Stimulated activated CD8-positive, alpha-beta memory T cell treated with anti-CD3 and anti-CD28 coated beads, Interleukin-2, amount 100 ng/mL, for 1 hour (primary cell): ENCODE measurements at places on chromosomes 4 and X.

GRCh38 chr4:29037501-29037900 is 1682.7 kb upstream of the PCDH7 start:
- no peak for DNase-seq

GRCh38 chr4:145490361-145490760 is 8.7 kb downstream of the SMAD1 start:
- no peak for DNase-seq

DNA sequence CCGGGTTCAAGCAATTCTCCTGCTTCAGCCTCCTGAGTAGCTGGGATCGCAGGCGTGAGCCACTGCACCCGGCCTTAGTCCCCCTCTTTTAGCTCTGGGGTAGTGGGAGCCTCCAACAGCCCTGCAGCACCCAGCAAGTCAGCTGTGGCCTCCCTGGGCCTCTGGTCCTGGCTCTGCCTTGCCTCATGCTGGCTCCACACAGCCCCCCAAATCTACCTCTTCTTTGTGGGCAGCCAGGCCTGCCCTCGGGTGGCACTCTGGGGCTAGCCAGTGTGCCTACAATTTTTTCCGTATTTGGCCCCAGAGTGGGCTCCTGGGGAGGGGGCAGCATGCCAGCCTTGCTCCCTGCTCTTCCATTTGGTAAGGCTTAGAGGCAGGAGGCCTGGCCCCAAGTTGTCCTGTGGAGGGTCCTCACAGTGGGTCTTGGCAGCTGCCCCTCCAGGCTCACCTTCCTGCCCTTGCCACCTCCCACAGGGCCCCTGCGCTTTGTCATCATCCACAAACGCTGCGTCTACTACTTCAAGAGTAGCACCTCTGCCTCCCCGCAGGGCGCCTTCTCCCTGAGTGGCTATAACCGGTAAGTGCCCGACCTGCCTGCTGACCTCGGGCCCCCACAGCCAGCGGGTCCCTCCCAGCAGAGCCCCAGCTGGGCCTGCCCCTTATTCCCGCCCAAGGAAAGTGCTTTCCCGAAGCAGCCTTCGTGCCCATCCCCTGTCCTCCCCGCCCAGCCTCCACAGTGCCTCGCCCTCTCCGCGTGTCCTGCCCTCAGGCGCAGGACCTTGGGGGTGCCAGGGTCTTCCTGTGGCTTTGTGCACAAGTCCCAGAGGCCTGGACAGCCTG is 21.0 kb upstream of the ADD1 start:
- no peak for DNase-seq

DNA sequence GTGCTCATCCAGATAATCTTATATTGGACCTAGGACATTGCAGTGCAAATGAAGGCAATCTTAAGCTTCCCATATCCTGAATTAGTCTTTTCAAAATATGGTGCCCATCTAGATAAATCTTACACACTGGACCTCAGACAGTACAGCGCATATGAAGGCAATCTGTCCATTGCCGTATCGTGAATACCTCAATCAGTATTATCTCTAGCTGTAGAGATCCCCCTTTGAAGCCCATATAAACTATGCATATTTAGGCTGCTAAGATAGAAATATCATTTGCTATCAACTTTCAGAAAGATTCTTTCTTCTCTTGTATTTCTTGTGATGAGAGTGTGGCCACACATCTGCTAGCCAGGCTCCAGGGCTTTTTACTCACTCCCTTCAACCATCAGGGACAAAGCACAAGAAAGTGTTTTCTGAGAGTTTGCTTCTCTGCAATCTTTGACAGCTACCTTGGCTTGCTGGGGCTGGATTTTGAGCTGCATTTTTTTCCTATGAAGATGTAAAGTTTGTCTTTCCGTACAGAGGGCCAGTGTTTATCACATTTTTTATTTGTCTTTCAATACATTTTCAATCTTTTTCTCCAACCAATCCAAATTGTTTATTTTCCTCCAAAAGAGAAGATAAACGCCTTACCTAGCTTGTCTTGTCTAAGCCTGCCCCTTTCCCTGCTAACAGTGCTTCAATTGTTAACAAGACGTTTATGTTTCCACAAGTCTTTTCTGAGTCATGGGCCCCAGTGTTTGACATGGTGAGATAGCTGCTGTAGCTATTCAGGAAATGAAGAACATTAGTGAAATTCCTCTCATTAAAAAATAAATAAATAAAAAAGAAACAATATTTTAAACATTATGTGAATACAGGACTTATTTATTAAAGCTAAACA is 57.6 kb upstream of the FAT1 start:
- no peak for DNase-seq

GRCh38 chr4:39227906-39228305 is 45.6 kb downstream of the WDR19 start:
- DNase-seq = no peak

DNA sequence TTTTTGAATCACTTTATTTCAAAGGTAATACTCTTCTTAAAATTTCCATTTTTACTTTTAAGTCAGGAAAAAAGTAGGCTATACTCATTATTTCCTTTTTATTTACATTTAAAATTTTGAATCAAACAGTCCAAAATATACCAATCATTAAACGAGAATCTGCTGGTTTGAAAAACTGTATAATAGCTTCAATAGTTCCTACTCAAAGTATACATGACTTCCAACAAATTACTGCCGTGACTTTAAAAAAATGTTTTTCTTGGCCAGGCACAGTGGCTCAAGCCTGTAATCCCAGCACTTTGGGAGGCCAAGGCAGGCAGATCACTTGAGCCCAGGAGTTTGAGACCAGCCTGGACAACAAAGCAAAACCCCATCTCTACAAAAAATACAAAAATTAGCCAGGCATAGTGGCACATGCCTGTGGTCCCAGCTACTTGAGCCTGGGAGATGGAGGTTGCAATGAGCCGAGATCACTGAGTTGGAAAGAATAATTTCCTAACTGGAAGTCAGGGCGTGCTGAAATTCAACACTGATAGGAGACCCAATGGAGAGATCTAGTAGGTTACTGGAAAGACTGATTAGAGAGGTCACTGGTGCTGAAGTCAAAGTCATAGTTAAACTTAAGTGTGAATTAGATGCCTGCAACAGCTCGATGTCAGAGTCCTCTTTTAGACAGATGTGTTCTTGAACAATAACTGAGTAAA is 9.0 kb downstream of the KLHL8 start:
- DNase-seq = no peak

DNA sequence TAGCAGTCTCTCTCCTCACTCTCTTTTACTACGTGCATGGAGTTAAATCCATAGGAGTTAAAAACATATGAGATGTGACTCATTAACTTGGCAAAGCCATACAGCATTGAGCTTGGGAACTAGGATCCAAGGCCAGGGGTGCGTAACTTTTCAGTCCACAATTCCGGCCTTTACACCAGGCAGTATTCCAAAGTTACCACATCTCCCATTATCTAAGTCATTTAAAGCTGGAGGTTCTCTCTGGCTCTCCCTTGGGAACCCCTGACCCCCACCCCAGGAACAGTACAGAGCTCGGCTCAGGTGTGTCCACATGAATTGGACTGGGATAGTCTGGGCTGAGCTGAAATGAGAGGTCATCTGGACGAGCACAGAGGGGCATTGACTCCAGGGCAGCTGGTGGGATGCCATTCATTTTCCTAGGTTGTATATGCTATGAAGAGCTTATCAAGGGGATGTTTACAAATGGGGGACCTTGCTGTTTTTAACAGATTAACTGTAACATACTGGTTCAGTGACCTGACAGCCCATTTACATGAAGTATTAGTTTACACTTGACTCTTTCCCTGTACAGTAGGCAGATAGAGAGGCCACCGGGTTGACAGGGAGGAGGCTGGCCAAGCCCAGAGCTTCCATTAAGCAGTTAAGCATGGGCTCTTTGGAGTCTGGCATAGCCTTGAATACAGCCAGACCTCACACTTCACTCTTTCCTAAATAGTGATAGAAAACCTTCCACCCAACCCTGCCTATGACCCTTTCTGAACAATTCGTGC is 128.8 kb downstream of the RAB28 start:
- no peak for DNase-seq

- DNase-seq = no peak
Observed at GRCh38 chr4:141658309-141658708, 21.9 kb downstream of the IL15 start.

- no peak for DNase-seq
Observed at GRCh38 chr4:184762100-184762499, 28.2 kb upstream of the CENPU start.

DNA sequence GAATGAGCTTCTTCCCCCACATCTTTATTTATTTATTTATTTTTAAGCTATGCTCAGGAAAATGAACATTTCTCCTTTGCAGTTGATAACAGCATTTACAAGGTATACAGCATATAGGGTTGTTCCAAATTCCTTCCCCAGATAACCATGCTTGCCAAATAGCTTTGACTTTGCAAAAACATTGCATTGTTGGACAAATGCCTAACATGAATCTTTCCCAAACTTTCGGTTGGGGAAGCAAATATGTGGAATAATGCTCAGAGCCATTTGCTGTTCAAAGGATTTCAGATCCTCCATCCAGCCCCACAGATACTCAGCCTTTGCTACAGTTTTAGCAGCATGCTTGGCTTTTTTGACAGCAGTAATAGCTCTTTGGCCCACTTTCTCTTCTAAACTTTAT is 127.2 kb upstream of the AGA start:
- DNase-seq = no peak

DNA sequence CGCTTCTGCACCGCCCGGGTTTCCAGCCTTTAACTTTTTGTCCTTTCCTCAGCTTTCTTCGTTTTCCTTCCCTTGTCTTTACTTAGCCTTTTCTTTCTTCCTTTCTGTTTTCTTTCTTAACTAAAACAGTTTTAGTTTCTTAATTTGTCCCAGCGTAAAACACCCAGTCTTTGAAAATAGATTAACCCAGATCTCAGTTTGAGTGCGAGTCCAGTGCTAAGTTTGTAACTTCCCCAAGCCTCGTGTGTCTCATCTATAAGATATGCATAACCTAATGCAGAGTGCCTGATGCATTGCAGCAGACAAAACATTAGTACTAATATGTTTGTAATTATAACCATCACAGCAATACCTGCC is 460 bp upstream of the GEMIN8 start:
- DNase-seq = no peak

GRCh38 chr4:70979445-70980008 is 13.9 kb upstream of the DCK start:
- no peak for DNase-seq

DNA sequence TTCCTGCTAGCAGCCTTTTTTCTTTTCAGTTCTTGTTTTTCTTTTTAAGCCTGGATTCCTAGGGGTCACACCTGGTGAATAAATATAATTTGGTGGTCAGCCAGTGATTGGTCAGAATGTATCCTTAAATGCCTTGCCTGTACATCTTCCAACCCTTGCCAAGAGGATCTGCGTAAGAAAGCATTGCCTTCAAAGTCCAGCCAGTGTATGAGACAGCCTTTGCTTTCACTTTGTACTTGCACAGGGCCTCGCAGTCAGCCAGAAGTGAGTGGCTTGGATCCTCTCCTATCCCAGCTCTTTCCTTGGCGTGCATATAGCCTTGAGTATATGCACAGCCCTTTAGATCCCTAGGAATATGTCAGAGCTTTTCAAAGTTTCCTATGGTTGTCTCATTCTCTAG is 22.2 kb downstream of the KANTR start:
- no peak for DNase-seq

DNA sequence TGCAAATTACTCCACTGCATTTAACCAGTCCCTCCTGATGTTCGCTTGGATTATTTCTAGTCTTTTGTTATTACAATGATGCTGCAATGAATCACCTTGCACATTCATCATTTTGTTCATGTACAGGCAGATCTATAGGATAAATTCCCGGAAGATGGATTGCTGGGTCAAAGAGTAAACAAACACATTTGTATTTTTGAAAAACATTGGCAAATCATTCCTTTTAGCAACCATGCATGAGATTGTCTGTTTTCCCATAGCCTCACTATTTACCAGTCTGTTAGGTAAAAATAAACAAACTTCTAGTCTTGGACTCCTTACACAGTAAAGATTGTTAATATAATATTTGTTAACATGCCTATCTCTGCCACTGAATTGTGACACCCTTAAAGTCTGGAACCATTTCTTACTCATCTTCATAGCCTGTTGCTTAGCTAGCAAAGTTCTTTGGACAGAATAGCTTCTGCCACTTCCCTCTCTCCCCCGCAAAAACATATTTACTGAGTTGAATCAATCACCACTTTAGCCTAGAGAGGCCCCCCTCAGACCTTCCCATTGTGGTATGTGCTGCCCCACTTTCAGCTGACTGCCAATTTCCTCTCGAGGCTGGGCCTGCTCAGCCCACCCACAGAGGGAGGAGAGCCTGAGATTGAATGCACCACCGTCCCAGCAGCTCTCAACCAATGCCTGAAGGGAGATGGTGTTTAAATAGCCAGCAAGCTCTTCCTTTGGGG is 108.4 kb upstream of the ATXN3L start:
- DNase-seq = no peak

- DNase-seq = no peak
Observed at GRCh38 chr4:43564107-43564506, 671.6 kb downstream of the GRXCR1 start.

DNA sequence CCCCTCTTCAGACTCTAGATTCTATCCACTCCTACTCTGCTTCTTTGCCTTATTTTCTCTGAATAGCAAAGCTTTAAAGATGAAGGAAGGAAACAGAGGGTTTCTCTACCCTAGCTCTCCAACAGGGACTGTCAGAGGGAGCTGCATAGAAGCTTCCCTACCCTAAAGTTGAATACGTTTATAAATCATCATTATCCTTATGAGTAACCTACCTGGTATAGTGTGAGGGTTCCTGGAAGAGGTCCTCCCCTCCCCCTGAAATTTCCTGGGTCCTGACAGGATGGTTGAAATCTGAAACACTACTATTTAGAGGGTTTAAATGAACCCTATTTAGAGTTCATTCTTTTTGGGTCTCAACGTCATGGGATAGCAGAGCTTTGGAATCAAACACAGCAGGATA is 187.0 kb upstream of the RBPJ start:
- no peak for DNase-seq

- no peak for DNase-seq
Observed at GRCh38 chrX:13284570-13284969, 35.3 kb downstream of the ATXN3L start.
